ENCODE measurements at places on chromosomes 6 and 20. TPM values are rescaled to one million over a fixed set of nuclear protein-coding genes. Genes with fewer than 3 reads are reported as not detected.

- no peaks in the 10 kb centered on the region for H3K36me3 ChIP-seq
- H3K27me3 ChIP-seq = no peaks in the 10 kb centered on the region
- no peak overlapping the region for H3K27ac ChIP-seq
- H3K4me1 ChIP-seq = no peaks in the 10 kb centered on the region
- no peak for DNase-seq
- no peak overlapping the region for H3K4me3 ChIP-seq
Observed at GRCh38 chr20:64156136-64156885, 7.9 kb upstream of the MYT1 start.

- H3K4me3 ChIP-seq = no peak overlapping the region
- no peaks in the 10 kb centered on the region for H3K36me3 ChIP-seq
- no peak overlapping the region for H3K27ac ChIP-seq
- H3K27me3 ChIP-seq = no peaks in the 10 kb centered on the region
- DNase-seq = peak; percentile 43
Observed at GRCh38 chr6:157246048-157246630, 77.2 kb downstream of the TMEM242 start.

GRCh38 chr6:143732536-143732935 is 54.8 kb downstream of the PHACTR2 start:
- H3K27me3 ChIP-seq = no peaks in the 10 kb centered on the region
- no peak for DNase-seq
- no peak overlapping the region for H3K4me3 ChIP-seq
- H3K36me3 ChIP-seq = no peaks in the 10 kb centered on the region
- no peak overlapping the region for H3K27ac ChIP-seq

The SLC17A1 gene
- not detected for total RNA-seq

GRCh38 chr6:163490826-163491577 is 76.5 kb downstream of the QKI start:
- H3K36me3 ChIP-seq = no peaks in the 10 kb centered on the region
- H3K27me3 ChIP-seq = no peaks in the 10 kb centered on the region
- peak; percentile 58 for DNase-seq
- no peak overlapping the region for H3K4me3 ChIP-seq
- no peak overlapping the region for H3K27ac ChIP-seq

DNA sequence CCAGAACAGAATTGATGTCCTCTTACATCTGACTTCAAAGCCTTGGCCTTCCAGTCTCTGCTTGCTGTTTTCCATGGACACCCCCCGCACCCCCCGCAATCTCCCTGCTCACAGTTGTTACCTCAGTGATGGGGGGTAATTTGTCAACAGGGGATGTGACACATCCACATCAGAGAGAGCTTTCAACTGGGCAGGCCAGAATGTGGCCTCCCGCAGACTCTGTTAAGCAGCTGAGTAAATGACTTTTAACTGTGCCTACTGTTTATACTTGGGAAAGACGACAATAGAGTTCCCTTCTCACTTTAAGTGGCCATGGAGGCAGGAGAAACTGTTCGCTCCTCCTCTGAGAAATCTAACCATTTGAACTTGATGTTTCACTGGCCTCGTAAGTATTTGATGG is 51.0 kb downstream of the TXNDC5 start:
- H3K4me3 ChIP-seq = no peak overlapping the region
- DNase-seq = no peak
- no peaks in the 10 kb centered on the region for H3K27me3 ChIP-seq

DNA sequence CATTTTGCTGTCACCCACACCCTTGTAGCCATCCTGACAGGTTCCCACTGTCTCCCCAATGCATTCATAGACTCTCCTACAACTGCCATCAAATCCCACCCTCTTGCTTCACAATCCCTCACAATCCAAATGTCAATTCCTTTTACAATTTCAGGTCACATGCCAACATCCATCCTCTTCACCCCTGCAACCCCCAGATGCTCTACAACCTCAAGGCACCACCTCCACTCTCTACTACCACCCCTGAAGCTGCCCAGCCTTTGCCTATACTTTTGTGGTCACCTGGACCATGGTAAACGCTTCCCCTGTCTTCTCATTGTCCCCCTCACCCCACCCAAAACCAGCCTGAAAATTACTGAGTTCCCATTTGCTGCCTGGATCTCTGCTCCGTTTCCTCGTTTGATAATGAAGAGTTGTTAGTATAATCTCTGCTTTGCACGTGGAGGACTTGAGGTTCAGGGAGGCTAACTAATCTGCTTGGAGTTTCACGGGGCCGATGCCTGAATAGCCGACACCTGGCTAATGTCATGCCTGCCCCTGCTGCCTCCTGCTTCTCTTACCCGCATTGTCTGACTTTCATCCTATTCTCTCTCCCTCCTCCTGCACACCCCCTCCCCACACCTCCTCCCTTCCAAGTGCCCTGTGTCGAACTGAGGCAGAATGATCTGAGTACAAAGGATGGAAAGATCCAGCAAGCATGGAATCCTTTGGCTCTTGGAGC is 82.4 kb upstream of the TOX2 start:
- no peaks in the 10 kb centered on the region for H3K27me3 ChIP-seq
- H3K4me1 ChIP-seq = no peaks in the 10 kb centered on the region
- H3K36me3 ChIP-seq = no peaks in the 10 kb centered on the region

GRCh38 chr6:24833711-24834386 is 35.1 kb upstream of the ARMH2 start:
- H3K36me3 ChIP-seq = no peaks in the 10 kb centered on the region
- DNase-seq = no peak
- H3K4me3 ChIP-seq = no peak overlapping the region

- no peak for DNase-seq
- no peaks in the 10 kb centered on the region for H3K4me1 ChIP-seq
- H3K27me3 ChIP-seq = no peaks in the 10 kb centered on the region
- H3K27ac ChIP-seq = no peak overlapping the region
- peak overlapping the region; percentile 25 for H3K4me3 ChIP-seq
Observed at GRCh38 chr20:25987073-25987927, 290.6 kb upstream of the ZNF337 start.
